ENCODE measurements at places on chromosomes 4 and X.

- peak; percentile 9 for DNase-seq
- no peaks in the 10 kb centered on the region for H3K36me3 ChIP-seq
- no peak overlapping the region for H3K4me3 ChIP-seq
- no peaks in the 10 kb centered on the region for H3K4me1 ChIP-seq
- H3K27ac ChIP-seq = no peak overlapping the region
- H3K27me3 ChIP-seq = no peaks in the 10 kb centered on the region
Measured at GRCh38 chrX:132118358-132118757, 9.5 kb downstream of the FRMD7 start.

GRCh38 chr4:38919494-38919893 is 51.9 kb downstream of the FAM114A1 start:
- H3K36me3 ChIP-seq = no peaks in the 10 kb centered on the region
- no peak overlapping the region for H3K27ac ChIP-seq
- H3K4me3 ChIP-seq = no peak overlapping the region
- H3K4me1 ChIP-seq = no peaks in the 10 kb centered on the region

DNA sequence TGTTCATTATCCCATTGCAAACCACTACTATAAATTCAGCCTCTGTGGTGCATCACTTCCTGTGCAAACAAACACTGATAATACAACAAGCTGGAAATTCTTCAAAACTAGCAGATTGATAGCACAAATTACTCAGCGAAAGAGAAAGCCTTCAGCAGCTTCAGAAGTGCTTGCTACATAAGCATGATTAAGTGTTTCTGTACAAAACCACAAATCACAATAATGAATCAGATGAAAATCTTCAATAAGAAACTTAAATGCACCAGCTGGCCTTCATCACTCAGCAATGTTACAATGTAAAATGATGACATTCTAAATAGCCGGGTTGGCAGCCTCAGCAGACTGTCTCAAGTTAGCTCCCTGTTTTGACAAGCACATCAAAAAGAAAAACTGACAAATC is 262.2 kb downstream of the SPOCK3 start:
- DNase-seq = no peak
- H3K36me3 ChIP-seq = no peaks in the 10 kb centered on the region
- no peaks in the 10 kb centered on the region for H3K4me1 ChIP-seq
- no peaks in the 10 kb centered on the region for H3K27me3 ChIP-seq
- H3K27ac ChIP-seq = no peak overlapping the region
- no peak overlapping the region for H3K4me3 ChIP-seq

DNA sequence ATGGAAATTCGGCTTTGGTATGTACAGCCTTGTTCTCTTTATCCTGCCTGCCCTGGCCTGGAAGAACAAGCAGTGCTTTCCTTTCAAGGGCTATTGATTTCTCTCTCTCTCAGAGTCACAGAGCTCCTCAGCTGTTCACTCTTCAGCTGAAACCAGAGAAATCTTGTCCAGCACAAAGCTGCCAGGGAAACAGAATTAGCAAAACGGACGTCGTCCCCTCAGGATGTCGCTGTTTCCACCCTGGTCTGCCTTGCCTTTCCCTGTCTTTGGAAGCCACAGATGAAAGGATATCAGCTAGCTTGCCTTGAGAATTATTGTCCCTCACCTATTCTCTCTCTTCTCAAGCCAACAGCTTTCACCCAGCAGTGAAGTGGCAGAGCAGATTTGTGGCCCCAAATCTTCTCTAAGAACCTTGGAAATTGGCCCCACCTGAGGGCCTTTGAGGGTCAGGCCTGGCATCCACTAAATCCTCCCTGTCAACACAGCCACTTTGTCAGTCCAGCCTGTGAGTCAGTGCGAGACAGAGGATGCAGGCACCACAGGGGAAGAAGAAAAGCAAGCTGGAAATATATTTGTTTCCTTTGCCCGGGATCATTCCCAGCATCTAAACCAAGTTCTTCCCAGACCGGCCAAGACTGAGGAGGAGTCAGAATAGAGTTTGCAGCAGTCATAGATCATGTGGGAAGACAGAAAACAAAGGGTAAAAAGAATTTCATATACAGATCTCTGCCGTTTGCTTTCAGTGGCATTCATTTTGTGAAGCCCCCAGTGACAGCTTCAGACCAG is 63.8 kb upstream of the MTM1 start:
- DNase-seq = no peak
- H3K4me1 ChIP-seq = no peaks in the 10 kb centered on the region
- H3K4me3 ChIP-seq = no peak overlapping the region

- no peaks in the 10 kb centered on the region for H3K4me1 ChIP-seq
- DNase-seq = peak; percentile 6
- no peaks in the 10 kb centered on the region for H3K36me3 ChIP-seq
Measured at GRCh38 chr4:99447079-99447478, 11.9 kb upstream of the ADH7 start.

- H3K4me1 ChIP-seq = no peaks in the 10 kb centered on the region
- H3K36me3 ChIP-seq = no peaks in the 10 kb centered on the region
- DNase-seq = no peak
- no peaks in the 10 kb centered on the region for H3K27me3 ChIP-seq
- H3K27ac ChIP-seq = no peak overlapping the region
- no peak overlapping the region for H3K4me3 ChIP-seq
Measured at GRCh38 chr4:114163051-114163450, 183.6 kb upstream of the ARSJ start.

GRCh38 chr4:14880805-14881204 is 121.5 kb upstream of the CPEB2 start:
- H3K4me3 ChIP-seq = no peak overlapping the region
- DNase-seq = no peak
- no peaks in the 10 kb centered on the region for H3K4me1 ChIP-seq
- no peak overlapping the region for H3K27ac ChIP-seq
- H3K27me3 ChIP-seq = peaks cover 2% of the 10 kb centered on the region
- H3K36me3 ChIP-seq = no peaks in the 10 kb centered on the region

- H3K27ac ChIP-seq = no peak overlapping the region
- no peaks in the 10 kb centered on the region for H3K27me3 ChIP-seq
- peak; percentile 74 for DNase-seq
- H3K4me3 ChIP-seq = no peak overlapping the region
- no peaks in the 10 kb centered on the region for H3K36me3 ChIP-seq
Measured at GRCh38 chr4:123477711-123478209, 81.2 kb downstream of the SPRY1 start.

Data from DND-41 (cell line).